Lung (tissue), 17 donors: ENCODE measurements at places on chromosomes 4 and X. TPM values are rescaled to one million over a fixed set of nuclear protein-coding genes. Genes with fewer than 3 reads are reported as not detected.
A peak's percentile ranks its signal among the peaks of the same experiment; 100 is the strongest.

GRCh38 chr4:136806844-136807243, 725.5 kb downstream of the PCDH18 start:
- no peak for DNase-seq

DNA sequence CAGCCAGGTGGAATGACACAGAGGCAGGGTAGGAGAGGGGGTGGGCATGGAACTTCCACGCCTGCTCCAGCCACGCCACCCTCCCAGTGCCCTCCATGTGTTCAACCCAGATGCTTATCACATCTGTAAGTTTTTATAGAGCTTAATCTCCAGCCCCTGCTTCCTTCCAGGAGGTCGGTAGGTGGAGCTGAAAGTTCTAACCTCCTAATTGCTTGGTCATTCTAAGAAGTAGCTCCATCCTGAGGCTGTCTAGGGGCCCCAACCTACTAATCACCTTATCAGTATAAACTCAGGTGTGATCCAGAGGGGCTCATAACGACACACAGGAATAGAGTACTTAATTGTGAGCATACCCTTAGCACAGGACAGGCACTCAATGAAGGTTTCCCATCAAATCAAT, 18.3 kb downstream of the QDPR start:
- DNase-seq, result no peak

- DNase-seq, result no peak
These were observed 18.3 kb upstream of the PI4K2B start for GRCh38 chr4:25215511-25215910.

DNA sequence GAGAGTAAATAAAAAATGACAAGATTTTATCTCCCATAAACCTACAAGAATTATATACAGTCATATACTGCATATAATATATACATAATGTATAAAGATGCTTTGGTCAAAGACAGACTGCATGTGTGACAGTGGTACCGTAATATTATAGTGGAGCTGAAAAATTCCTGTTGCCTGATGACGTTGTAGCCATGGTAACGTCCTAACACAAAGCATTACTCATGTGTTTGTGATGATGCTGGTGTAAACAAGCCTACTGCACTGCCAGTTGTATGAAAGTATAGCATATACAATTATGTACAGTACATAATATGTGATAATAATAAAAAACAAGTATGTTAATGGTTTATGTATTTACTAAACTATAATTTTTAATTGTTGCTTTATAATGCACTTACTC, 245.2 kb upstream of the CENPE start:
- no peak for DNase-seq

DNA sequence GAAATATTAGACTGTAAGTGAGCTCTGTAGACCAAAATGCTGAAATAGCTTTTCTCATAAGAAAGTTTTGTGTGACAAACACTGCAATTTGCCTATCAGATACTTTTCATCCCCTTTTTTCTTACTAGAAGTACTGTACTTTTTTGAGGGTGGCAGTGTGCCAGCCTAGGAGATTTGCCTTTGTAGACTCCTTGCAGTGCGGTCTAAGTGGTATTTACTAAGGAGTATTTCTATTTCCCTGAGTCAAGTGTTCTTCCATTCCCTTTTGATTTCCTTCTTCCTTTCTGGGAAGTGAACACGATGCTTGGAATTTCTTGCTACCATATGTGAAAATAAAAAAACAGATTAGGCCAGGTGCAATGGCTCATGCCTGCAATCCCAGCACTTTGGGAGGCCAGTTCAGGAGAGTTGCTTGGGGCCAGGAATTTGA, 34.6 kb downstream of the PDLIM5 start:
- peak; percentile 19 for DNase-seq

GRCh38 chr4:74667438-74667837, 126.9 kb downstream of the BTC start:
- DNase-seq, result no peak

GRCh38 chr4:1666391-1666790, 17.7 kb downstream of the FAM53A start:
- no peak for DNase-seq

GRCh38 chr4:123956204-123956603, 559.6 kb downstream of the SPRY1 start:
- no peak for DNase-seq

- DNase-seq, result peak; percentile 51
These were observed 793.6 kb upstream of the INTU start for GRCh38 chr4:126838941-126839679.

GRCh38 chr4:174375422-174375821, 91.7 kb downstream of the CEP44 start:
- DNase-seq, result no peak

GRCh38 chr4:53782458-53782845, 191.2 kb upstream of the LNX1 start:
- peak; percentile 37 for DNase-seq

DNA sequence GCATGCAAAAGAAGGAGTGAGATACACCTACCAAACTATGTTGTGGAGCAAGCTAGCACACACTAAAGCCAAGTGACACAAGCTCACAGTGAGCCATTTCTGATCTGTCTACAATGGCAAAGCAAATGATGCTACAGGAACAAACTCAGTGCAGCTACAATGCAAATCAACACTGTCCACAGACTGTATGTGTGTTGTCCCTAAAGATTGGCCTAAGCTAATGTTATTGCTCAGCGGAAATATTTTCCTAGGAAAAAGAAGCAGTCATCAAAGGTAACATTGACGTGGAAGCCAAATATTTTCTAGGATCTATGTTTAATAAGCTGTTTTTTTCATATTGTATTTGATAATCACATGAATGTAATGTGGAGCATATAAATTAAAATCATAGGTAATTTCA, 34.7 kb upstream of the HPGDS start:
- no peak for DNase-seq

The ARX gene
- total RNA-seq, result not detected

The HEPH gene
- 9.5 TPM for total RNA-seq

The EIF4E gene
- 59.6 TPM for total RNA-seq

The SSX1 gene
- not detected for total RNA-seq

The IDH3G gene
- 30.4 TPM for total RNA-seq
